ENCODE measurements at places on chromosomes 7 and 10. TPM values are rescaled to one million over a fixed set of nuclear protein-coding genes. Genes with fewer than 3 reads are reported as not detected.
A peak's percentile ranks its signal among the peaks of the same experiment; 100 is the strongest.

DNA sequence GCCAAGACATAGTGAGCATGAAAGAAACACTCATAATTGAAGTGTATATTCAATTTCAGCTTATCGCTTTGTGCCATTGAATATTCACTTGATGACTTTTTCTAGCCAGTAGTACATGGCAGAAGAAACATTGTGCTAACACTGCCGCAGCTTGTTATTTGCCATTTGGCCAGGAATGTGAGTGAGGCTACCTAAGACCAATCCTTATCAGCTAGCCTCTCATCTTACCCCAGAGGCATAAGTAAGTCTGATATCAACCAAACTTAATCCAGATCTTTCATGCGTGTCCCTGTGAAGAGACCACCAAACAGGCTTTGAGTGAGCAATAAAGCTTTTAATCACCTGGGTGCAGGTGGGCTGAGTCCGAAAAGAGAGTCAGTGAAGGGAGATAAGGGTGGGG lies 586.0 kb upstream of the MBL2 start:
- no peak for DNase-seq

GRCh38 chr7:80133361-80134114 lies 1.1 kb upstream of the GNAI1 start:
- DNase-seq, result no peak

- no peak for DNase-seq
Observed at GRCh38 chr7:66167773-66168387, 37.3 kb upstream of the TPST1 start.

NUTM2A gene
- 2.4 TPM for total RNA-seq

DNA sequence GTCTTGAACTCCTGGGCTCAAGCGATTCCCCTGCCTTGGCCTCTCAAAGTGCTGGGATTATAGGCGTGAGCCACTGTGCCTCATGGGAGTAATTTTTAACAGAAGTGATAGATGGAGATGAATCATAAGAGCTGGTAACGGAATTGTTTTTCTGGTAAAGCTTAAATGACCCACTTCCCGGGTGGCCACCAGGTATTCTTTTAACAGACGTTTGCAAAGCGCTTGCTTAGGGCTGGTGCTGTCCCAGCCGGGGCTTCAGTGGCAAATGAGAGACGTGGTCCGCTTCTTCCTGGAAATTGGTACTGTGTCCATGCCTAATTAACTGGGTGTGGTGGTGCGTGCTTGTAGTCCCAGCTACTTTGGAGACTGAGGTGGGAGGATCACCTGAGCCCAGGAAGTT lies 23.5 kb downstream of the CAMK1D start:
- DNase-seq, result peak; percentile 21

DNA sequence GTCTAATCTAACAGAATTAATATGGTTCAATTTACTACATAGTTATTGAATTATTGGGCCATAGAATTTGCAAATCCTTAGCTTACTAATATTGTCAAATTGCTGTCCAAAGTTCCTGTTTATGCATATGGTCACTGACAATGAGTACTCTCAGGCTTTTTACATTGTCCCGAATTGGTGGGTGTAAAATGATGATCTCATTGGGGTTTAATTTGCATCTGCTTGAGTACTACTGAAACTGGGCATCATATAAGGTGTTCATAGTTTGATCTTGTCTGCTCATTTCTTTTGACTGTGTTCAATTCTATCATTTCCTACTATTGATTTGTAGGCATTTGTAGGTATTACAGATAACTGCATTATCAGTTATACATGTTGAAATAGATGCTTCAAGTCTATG lies 12.7 kb downstream of the ABCA13 start:
- DNase-seq, result no peak

MPP7 gene
- 54.8 TPM for total RNA-seq

PDE1C gene
- total RNA-seq, result 0.53 TPM

DNA sequence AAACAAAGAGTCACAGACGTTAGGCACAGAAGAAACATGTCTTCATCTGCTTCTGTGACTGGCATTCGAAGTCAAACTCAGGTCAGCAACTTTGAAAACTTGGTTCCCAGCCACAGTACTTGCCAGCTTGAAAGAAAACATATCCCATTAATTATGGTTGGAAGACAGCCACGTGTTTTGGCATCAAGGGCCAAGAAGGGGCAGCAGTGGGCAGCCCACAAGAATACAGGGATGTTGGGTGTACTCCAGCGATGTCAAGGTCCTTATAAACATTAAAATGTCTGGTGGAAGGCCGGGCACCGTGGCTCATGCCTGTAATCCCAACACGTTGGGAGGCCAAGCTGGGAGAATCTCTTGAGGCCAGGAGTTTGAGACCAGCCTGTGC lies 29.5 kb downstream of the JCAD start:
- DNase-seq, result no peak

GRCh38 chr10:75866300-75866625 lies 434.8 kb downstream of the LRMDA start:
- no peak for DNase-seq

- DNase-seq, result no peak
Observed at GRCh38 chr10:49661140-49661856, 18.2 kb upstream of the C10orf53 start.

DNA sequence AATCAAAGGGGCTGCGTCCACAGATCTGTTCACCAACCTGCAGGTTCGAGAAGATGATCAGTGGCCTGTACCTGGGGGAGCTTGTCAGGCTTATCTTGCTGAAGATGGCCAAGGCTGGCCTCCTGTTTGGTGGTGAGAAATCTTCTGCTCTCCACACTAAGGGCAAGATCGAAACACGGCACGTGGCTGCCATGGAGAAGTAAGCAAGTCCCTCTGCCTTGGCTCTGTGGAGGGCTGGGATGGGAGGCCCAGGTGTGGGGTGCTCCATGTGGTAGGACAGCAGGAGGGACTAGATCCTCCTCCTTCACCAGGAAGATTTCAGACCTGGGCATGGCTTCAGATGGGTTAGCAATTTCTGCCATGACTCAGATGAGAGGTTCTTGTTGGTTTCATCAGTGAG lies 25.9 kb downstream of the HKDC1 start:
- DNase-seq, result no peak

ACTA2 gene
- 113 TPM for total RNA-seq

NEUROD6 gene
- total RNA-seq, result not detected

DNA sequence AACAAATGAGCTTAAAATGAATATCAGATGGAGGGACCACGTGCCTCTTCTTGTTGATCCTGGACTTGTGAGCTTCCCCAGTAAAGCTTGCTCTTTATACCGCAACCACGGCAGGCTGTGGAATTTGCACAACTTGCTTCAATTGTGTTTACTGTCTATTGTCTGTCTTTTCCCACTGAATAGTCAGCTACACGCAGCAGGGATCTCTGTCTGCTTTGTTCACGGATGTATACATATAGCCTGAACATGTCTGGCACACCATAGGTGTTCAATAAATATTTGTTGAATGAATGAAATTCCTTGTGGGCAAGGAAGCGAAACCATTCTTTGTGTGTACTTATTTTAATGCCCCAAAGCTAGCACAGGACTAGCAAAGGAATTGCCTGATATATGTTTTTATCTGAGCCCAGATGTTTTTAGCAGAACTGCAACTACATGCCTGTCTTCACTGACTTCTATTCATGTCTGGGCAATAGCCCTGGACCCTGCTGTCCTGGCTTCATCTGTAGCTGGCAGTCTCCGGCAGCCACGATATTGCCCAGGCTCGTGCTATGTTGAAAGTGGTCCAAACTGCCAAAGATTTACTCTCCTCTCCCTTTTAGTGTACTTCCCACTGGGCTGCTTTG lies 29.9 kb upstream of the IFRD1 start:
- DNase-seq, result no peak

DNA sequence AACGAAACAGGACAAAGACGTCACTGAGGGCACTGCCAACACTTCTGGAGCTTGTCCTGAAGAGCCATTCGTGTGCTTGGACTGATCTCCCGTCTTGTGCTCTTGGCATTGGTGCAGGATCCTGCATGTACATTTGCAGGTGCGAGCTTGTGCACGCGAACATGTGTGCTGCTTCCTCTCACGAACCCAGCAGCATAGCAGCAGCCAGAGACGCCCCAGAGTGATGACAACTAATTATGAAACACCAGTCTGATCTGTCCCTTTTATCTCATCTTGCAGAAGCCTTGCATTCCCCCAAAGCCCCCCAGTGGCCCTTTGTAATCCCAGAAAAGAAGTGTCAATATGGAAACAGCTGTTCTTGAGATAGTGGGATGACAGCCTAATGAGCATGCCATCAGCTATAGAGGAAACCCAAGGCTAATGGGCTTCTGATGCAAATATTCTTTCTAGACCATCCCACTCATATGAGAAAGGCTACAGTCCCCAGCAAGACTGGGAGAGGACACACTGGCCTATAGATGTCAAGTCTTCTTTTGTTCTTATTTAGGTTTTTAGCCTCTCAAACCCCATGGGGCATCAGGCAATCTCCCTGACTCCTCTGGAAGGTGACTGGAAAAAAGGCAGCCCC lies 310.6 kb downstream of the FRMD4A start:
- no peak for DNase-seq

DNA sequence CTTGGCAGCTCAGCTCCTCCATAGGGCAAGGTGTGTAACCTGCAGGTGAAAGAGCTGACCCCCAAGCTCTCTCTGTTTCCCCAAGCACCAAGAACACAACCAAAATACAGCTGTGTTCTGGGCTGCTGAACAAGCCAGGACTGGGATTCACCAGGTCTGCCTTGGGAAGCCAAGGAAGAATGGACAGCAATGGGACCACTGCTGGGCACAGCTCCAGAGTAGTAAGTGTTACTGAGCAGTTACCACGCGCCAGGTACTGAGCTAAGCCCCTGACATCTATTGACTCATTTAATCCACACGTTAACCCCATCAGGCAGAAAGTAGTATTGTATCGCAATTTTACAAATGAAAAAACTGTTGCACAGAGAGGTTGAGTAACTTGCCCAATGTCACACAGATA lies 168.3 kb downstream of the GRID1 start:
- DNase-seq, result no peak

HIPK2 gene
- total RNA-seq, result 14.9 TPM

OR9A4 gene
- not detected for total RNA-seq

DNA sequence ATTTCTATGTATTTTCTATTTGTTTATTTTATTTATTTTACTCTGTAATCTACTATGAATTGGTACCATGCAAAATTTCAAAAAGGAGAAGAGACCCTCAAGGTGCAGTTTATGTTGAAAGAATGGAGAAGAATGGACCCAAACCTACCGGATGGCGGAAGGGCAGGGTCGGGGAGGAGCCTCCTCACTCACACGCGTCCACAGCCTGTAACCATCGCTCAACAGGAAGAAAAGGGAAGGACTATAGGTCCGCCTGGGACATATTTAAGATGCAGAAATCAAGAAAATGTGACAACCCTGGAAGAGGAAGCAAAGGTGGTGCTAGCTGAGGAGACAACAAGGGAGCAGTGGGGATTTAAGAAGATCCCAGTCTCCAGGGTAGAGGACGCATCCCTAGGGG lies 158.4 kb downstream of the COBL start:
- no peak for DNase-seq

Measured in lower leg skin (tissue), 4 donors.